ENCODE measurements at places on chromosomes 7 and 10. TPM values are rescaled to one million over a fixed set of nuclear protein-coding genes. Genes with fewer than 3 reads are reported as not detected.

GFRA1 gene
- total RNA-seq: not detected

PDLIM1 gene
- 1.4 TPM for total RNA-seq

ZDHHC16 gene
- 4.7 TPM for total RNA-seq

SORBS1 gene
- 3.9 TPM for total RNA-seq

MRC1 gene
- not detected for total RNA-seq

HOXA4 gene
- total RNA-seq: not detected

ANKRD7 gene
- not detected for total RNA-seq

PNLIPRP3 gene
- not detected for total RNA-seq

SEMA3D gene
- not detected for total RNA-seq

OR2A5 gene
- total RNA-seq: not detected

CRHR2 gene
- total RNA-seq: not detected

HOXA6 gene
- not detected for total RNA-seq

ACHE gene
- 9.1 TPM for total RNA-seq

NPC1L1 gene
- not detected for total RNA-seq

CPED1 gene
- not detected for total RNA-seq

STK31 gene
- 0.43 TPM for total RNA-seq

NDUFB8 gene
- total RNA-seq: 156 TPM

VAX1 gene
- total RNA-seq: not detected

MMP21 gene
- total RNA-seq: 0.27 TPM

PDGFA gene
- 2.1 TPM for total RNA-seq

RBP3 gene
- not detected for total RNA-seq

CYP2E1 gene
- 0.83 TPM for total RNA-seq

IGFBP3 gene
- total RNA-seq: 3.9 TPM

AKR1B15 gene
- total RNA-seq: not detected

AKAP9 gene
- total RNA-seq: 61.2 TPM

CYP3A7 gene
- not detected for total RNA-seq

RNF133 gene
- total RNA-seq: not detected

EEF1AKMT2 gene
- total RNA-seq: 13.8 TPM

SPDYE6 gene
- not detected for total RNA-seq

ZNRF2 gene
- 26.1 TPM for total RNA-seq

IKZF1 gene
- total RNA-seq: 248 TPM

TMEM196 gene
- not detected for total RNA-seq

DNAJC12 gene
- total RNA-seq: not detected

STEAP2 gene
- total RNA-seq: not detected

DNA2 gene
- total RNA-seq: 5.3 TPM

GLCCI1 gene
- total RNA-seq: 23.6 TPM

MORN4 gene
- total RNA-seq: not detected

FAM25A gene
- not detected for total RNA-seq

UCN3 gene
- total RNA-seq: not detected

CCZ1B gene
- 95.3 TPM for total RNA-seq

IQUB gene
- not detected for total RNA-seq

VWC2 gene
- not detected for total RNA-seq

MYPN gene
- not detected for total RNA-seq

PDE6C gene
- not detected for total RNA-seq

STRIP2 gene
- 0.19 TPM for total RNA-seq

JCAD gene
- not detected for total RNA-seq

FAM13C gene
- not detected for total RNA-seq

PNLIP gene
- not detected for total RNA-seq

CLEC2L gene
- not detected for total RNA-seq

UTF1 gene
- total RNA-seq: not detected

SOSTDC1 gene
- total RNA-seq: not detected

PAPOLB gene
- total RNA-seq: not detected

GHITM gene
- total RNA-seq: 72.3 TPM

Measured in CD8-positive, alpha-beta T cell (primary cell).